ENCODE measurements at places on chromosomes 1 and 21.
A peak's percentile ranks its signal among the peaks of the same experiment; 100 is the strongest.

DNA sequence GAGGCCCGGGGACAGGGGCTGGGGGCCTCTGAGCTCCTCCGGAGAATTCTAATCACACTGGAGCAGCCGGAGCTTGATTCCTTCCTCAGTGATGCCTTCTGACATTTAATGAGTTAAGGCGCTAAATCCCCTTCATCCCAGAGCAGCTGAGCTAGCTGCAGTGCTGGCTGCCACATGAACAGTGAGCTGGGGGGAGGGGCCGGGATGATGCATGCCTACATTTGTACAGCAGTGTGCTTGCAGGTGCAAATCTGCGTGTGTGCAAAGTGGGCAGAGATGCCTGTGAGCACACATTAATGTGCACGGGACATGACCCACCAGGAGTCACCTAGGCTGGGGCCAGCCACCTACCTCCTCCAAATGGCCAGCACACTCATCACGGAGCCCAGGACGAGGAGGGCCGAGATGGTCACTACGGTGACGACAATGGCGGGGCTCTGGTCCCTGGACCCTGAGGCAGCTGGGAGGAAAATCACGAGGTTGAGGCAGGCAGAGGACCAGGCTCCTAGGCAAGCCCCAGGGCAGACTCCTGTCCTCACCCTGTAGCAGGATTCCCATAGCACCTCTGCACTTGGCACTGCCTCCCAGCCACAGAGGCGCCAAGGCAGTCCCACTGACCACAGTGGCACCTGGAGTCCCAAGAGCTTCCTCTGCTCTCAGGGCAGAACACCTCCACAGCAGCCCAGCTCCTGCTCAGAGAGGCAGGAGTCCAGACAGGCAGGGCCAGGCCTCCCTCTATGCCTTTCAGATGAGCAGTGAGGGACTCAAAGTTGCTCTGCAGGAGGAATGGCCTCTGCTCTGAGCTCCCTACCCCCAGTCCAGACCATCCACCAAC is 34.7 kb downstream of the CDCA8 start:
- DNase-seq, result no peak

GRCh38 chr1:9784508-9785133 is 39.1 kb downstream of the CLSTN1 start:
- DNase-seq, result peak; percentile 38

DNA sequence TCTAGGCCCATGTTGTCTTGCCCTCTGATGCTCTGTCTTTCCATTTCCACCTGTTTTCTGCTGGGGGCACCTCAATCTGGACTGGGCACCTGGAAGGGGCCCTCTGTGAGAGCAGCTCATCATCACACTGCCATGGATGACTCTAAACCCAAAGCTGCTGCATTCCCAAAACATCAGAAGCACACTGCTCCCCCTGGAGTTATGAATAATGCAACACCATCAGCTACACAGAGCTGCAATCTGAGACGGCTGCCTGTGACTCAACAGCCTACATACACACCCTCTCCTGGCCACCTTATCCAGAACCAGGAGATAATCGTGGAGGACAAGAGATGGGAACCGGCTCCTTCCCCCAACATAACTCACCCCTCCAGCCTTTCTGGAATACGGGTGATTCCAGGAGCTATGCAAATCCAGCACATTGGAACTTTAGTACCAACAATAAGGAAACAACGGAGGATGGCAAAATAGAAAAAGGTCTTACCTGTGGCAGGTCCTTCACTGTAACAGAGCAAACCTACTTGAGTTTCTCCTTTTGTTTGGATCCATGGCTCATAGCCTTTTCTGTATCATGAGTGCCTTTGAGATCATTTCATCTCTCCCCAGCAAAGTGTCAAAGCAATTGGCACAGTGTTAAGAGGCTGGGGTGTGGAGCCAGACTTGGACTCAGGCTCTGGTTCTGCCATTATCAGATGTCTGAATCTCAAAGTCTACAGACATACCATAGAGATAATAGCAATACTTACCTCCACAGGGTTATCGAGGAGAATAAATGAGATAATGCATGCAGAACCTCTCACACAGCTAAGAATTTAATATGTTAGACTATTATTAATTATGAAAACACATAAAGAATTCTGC is 29.3 kb downstream of the AK2 start:
- DNase-seq, result no peak

DNA sequence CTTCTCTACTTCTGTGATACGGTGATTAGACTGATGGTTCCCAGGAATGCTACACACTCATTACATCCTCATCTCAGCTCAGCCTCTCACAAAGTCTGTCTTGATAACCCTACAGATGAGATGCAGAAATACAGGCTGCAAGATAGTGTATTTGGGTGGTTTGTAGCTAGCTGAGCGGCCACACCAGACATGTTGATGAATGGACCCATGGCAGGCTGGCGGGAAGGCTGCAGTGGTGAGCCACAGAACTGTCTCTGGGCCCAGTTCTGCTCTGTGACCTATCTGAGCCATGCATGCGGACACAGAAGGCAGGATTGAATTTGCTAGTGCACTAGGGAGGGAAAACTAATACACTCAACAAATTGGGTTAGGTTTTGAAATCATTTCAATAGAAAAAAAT is 71.9 kb downstream of the LRRN2 start:
- no peak for DNase-seq

- DNase-seq, result peak; percentile 36
Measured at GRCh38 chr1:166975361-166976129, at the start of gene ILDR2. TSS of gene ILDR2 (minus strand) at chr1:166975540. CDS start at chr1:166975268, 272 bp downstream.

DNA sequence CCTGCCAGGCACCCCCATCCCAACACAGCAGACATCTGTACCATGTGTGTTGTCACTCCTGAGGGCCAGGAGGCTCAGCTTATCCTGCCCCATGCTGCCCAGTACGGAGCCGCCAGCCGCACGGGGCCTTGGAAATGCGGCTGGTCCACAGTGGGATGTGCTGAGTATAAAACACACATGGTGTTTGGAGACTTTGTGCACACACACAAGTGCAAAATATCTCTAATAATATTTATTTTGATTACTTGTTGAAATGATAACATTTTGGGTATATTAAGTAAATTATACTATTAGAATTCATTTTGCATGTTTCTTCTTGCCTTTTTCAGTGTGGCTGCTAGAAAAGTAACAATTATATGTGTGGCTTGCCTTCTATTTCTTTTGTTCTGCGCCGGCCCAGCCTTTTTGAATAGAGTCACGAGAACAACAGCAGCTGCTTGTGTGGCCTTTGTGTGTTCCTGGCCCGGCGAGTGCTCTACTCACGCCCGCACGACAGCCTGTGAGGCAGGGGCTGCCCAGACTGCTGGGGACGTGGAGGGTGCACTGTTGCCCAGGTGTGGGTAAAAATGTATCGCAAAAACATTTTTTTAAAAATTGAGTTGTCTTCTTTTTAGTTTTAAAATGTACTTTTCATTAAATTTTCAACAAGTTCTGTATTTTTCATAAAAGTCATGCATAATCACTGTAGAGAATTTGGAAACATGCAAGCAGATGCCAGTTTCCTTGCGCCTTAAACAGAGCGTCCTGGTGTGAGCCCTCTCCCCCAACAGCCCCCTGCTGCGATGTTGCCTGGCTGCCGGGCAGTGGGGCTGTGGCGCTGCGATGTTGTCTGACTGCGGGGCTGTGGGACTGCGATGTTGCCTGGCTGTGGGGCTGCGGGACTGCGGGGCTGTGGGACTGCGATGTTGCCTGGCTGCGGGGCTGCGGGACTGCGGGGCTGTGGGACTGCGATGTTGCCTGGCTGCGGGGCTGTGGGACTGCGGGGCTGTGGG is 35.5 kb downstream of the COQ8A start:
- no peak for DNase-seq
